Activated CD4-positive, alpha-beta memory T cell treated with anti-CD3 and anti-CD28 coated beads, Interleukin-2, amount 10 ng/mL, durations not matched to agents 7 days and 5 days (primary cell): ENCODE measurements at places on chromosomes 12 and 14. TPM values are rescaled to one million over a fixed set of nuclear protein-coding genes. Genes with fewer than 3 reads are reported as not detected.

ANKRD33 gene
- total RNA-seq: not detected

HPD gene
- total RNA-seq: not detected

MMP17 gene
- 0.48 TPM for total RNA-seq

CCNB1IP1 gene
- 39.3 TPM for total RNA-seq

GDF3 gene
- total RNA-seq: not detected

GRCh38 chr12:34399631-34400410 is 377.5 kb downstream of the ALG10 start:
- peak; percentile 6 for DNase-seq
- peaks cover 2% of the 10 kb centered on the region for H3K36me3 ChIP-seq
- H3K4me3 ChIP-seq: no peak overlapping the region
- no peak overlapping the region for H3K27ac ChIP-seq
- no peaks in the 10 kb centered on the region for H3K27me3 ChIP-seq

DNA sequence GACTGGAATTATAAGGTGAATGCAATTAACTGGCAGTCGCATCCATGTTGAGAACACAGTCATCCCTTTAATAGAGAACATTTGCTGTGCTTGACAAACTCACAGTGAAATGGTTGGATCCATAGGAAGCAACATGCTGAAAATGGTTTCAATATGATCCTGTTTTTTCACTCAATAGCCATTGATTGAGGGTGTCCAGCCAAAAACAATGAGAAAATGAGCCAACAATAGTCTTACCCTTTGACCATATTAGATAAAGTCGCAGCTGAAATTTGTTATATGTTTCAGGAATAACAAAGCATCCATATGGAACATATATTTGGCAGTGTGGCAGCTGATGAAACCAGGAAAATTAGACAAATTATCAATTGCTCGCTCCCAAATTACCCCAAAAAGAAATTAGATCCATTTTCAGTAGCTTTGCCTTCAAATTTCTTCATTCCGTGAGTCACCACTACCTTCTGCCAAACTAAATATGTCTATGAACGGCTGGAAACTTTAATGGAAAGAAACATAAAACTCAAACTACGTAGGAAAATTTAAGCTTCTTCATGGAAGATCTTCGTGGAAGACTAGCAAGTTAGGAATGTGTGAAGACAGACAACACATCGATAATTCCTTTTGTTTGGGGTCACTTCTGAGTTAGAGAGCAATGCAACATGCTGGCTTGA is 17.4 kb downstream of the IGF1 start:
- H3K36me3 ChIP-seq: no peaks in the 10 kb centered on the region
- no peak for DNase-seq
- no peak overlapping the region for H3K4me3 ChIP-seq
- no peak overlapping the region for H3K27ac ChIP-seq

DNA sequence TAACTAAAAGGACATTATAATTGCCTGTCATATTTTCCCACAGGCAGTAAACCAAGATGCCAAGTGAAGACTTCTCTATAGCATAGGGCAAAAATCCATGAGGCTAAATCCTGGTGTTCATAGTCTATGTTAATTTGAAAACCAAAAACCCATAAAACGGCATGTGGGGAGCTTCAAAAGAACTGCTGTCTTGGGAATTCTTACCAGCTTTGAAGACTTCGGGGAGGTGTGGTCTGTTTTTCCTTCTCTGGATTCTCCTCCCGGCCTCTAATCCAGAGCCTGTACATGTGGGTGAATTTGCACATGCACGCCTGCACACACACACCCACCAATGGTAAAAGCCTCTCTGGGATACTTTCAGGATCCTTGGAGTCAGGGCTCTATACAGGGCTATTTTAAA is 61.9 kb upstream of the IFNG-AS1 start:
- no peak overlapping the region for H3K27ac ChIP-seq
- H3K4me1 ChIP-seq: peaks cover 2% of the 10 kb centered on the region
- no peaks in the 10 kb centered on the region for H3K36me3 ChIP-seq

GRCh38 chr12:120181991-120182631 is 12.4 kb downstream of the GCN1 start:
- H3K4me1 ChIP-seq: peaks cover 8% of the 10 kb centered on the region
- H3K27me3 ChIP-seq: no peaks in the 10 kb centered on the region
- no peak overlapping the region for H3K27ac ChIP-seq

DNA sequence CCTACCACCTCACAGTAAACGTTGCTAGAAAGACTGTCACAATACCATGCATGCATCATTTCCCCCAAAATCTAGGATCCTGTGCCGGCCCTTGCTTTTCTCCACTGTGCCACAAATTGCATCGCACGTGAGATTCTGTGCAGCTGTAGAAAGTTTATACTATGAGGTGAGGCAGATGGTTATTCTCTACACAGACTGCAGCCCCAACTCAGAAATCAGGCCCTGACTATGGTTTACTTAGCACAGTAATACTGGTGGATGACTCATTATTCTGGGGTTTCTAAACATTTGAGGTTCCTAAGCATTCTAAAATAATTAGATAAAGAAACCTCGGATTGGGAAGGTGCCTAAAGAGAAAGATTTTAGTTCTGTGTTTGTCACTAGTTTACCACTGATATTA is 163.8 kb upstream of the CCDC198 start:
- no peak for DNase-seq
- H3K4me3 ChIP-seq: no peak overlapping the region
- H3K27ac ChIP-seq: no peak overlapping the region
- no peaks in the 10 kb centered on the region for H3K4me1 ChIP-seq
- no peaks in the 10 kb centered on the region for H3K27me3 ChIP-seq

DNA sequence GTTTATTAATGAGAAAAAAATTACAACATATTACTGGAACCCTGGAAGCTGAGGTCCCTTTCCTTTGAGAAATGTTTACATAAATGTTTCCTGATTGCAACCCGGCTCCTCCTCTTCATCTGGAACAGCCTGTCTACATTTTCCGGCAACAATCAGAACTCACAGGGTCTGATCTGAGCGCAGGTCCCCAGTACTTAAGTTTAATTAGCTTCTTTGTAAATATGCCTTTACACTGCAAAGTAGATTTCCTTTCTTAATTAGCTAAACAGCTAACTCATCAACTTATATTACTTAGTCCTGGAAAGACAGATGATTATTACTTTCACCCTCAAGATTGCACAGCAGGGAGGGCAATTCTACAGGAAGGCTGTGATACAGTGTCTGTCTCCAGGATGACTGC is 213.0 kb downstream of the MON2 start:
- DNase-seq: no peak
- no peak overlapping the region for H3K4me3 ChIP-seq
- peaks cover 19% of the 10 kb centered on the region for H3K27me3 ChIP-seq
- no peaks in the 10 kb centered on the region for H3K36me3 ChIP-seq

DNA sequence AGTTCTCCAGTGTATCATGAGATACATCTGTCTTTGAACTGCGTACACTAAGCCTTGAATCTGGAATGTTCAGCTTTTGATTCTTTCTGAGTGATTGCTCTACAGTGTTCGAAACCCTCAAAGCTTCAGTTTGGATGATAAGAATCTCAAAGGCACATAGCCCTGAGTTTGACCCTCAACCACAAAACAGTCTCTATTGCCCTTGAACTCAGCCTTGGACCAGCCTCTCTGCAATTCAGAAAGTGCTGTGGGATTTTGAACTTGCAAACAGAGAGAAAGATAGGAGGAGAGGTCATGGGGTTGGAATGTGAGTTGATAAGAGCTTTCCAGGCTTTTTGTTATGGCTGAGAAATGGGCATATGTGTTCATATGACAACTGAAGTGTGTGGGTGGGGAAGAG is 100.3 kb downstream of the MYRFL start:
- H3K4me1 ChIP-seq: peaks cover 8% of the 10 kb centered on the region
- no peak overlapping the region for H3K27ac ChIP-seq
- H3K4me3 ChIP-seq: no peak overlapping the region
- H3K36me3 ChIP-seq: no peaks in the 10 kb centered on the region
- DNase-seq: no peak

DNA sequence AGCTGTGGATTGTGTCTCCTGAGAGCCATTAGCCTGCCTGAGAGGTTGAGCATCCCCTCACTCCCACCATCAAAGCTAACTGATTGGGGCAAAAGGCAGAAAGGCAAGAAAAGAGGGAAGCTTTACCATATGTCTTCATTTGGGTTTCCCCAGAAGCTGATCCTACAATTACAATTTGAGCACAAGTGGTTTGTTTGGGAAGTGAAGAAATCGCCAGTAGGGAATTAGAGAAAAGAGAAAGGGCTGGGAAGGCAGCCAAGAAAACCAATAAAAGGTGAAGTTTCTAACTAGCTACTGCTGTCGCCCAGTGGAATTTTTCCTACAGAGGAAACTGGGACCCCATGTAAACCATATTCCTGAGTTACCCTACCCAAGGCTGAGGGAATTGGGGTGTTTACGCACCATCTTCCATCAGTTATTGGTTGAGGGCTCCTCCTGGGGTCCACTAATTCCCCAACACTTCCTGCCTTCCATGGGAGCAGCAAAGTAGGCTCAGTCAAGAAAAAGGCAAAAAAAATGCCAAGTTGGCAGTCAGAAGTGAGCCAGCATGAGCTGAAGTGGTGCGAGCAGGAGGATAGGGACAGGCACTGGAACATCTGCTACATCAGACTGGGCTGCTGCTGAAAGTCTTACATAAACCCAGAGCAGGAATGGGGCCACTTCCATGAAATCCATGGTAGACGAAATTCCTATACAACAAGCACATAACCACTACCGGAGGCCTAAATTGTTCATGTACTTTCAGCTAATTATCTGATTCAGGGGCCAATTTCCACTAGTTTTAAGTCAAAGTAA is 17.3 kb downstream of the KCNK10 start:
- H3K4me1 ChIP-seq: peaks cover 2% of the 10 kb centered on the region
- H3K27ac ChIP-seq: no peak overlapping the region
- DNase-seq: no peak
- no peak overlapping the region for H3K4me3 ChIP-seq
- H3K36me3 ChIP-seq: no peaks in the 10 kb centered on the region
- no peaks in the 10 kb centered on the region for H3K27me3 ChIP-seq

GRCh38 chr14:61712137-61712536 is 16.8 kb downstream of the HIF1A start:
- H3K4me3 ChIP-seq: no peak overlapping the region
- no peak for DNase-seq
- peaks cover 75% of the 10 kb centered on the region for H3K4me1 ChIP-seq
- no peaks in the 10 kb centered on the region for H3K27me3 ChIP-seq

GRCh38 chr14:68897559-68898155 is 81.4 kb downstream of the ACTN1 start:
- no peaks in the 10 kb centered on the region for H3K27me3 ChIP-seq
- DNase-seq: no peak
- peaks cover 10% of the 10 kb centered on the region for H3K36me3 ChIP-seq
- no peak overlapping the region for H3K27ac ChIP-seq
- H3K4me1 ChIP-seq: peaks cover 12% of the 10 kb centered on the region

GRCh38 chr14:104436047-104436591 is 143.4 kb upstream of the C14orf180 start:
- DNase-seq: peak; percentile 12
- no peaks in the 10 kb centered on the region for H3K36me3 ChIP-seq
- H3K4me3 ChIP-seq: no peak overlapping the region
- no peaks in the 10 kb centered on the region for H3K27me3 ChIP-seq

DNA sequence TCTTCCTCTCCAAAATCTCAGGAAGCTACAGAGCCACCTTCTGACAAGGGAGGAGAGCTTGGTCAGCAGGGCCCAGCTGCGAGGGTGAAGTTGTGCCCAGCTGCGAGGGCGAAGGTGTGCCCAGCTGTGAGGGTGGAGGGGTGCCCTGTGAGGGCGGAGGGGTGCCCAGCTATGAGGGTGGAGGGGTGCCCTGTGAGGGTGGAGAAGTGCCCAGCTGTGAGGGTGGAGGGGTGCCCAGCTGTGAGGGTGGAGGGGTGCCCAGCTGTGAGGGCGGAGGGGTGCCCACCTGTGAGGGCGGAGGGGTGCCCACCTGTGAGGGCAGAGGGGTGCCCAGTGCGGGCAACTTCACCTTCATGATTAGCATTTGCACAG is 20.4 kb upstream of the TTC7B start:
- peaks cover 2% of the 10 kb centered on the region for H3K27me3 ChIP-seq
- no peak overlapping the region for H3K27ac ChIP-seq
- DNase-seq: no peak
- H3K4me3 ChIP-seq: no peak overlapping the region

DNA sequence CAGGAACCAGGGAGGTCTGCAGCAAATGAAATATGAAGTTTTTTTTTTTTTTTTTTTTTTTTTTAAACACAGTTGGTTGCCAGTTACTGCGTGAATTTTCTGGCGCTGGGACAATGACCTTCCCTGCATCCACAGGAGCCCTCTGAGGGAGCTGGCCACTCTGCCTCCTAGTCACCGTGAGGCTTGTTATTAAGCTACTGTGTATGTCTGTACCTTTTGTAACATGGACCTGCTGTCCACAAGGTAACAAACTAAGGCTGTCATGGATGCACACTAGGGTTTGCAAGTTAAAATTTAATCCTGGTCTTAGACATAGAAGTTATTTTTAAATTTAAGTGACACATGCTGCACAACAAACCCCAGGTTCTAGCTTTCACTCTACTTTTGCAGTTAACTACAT is 211.0 kb downstream of the SSPN start:
- no peak for DNase-seq
- H3K4me1 ChIP-seq: no peaks in the 10 kb centered on the region
- H3K36me3 ChIP-seq: no peaks in the 10 kb centered on the region

- H3K27ac ChIP-seq: no peak overlapping the region
- no peak for DNase-seq
- no peak overlapping the region for H3K4me3 ChIP-seq
- H3K27me3 ChIP-seq: no peaks in the 10 kb centered on the region
Observed at GRCh38 chr12:131682510-131682895, 28.4 kb upstream of the SFSWAP start.

- DNase-seq: no peak
- peaks cover 17% of the 10 kb centered on the region for H3K27me3 ChIP-seq
- no peak overlapping the region for H3K27ac ChIP-seq
- H3K4me3 ChIP-seq: no peak overlapping the region
- H3K4me1 ChIP-seq: peaks cover 20% of the 10 kb centered on the region
Observed at GRCh38 chr12:49901986-49902385, 1.7 kb downstream of the FAIM2 start.

- no peak for DNase-seq
- peaks cover 52% of the 10 kb centered on the region for H3K36me3 ChIP-seq
- peak overlapping the region; percentile 73 for H3K27ac ChIP-seq
- H3K4me3 ChIP-seq: peak overlapping the region; percentile 28
Observed at GRCh38 chr12:101793401-101793800, 37.4 kb downstream of the GNPTAB start.

GRCh38 chr12:63893170-63893569 is 48.7 kb downstream of the SRGAP1 start:
- no peak overlapping the region for H3K27ac ChIP-seq
- H3K4me1 ChIP-seq: peaks cover 5% of the 10 kb centered on the region
- H3K36me3 ChIP-seq: no peaks in the 10 kb centered on the region
- peaks cover 5% of the 10 kb centered on the region for H3K27me3 ChIP-seq

DNA sequence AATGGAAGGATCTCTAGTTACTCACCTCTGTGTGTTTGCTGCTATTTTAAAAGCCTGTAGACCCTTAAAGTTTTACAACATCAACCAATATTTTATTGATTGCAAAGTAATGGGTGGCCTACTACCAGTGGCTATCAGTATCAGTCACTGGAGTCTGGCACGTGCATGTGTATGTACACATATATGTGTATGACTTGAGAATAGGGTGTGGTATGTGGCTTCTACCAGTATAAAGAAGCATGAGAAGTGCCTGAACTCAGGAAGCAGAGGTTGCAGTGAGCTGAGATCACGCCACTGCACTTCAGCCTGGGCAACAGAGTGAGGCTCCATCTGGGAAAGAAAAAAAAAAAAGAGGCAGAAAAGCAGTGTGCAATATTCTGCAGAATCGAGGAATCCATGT is 45.5 kb upstream of the GAS2L3 start:
- DNase-seq: no peak
- H3K4me1 ChIP-seq: no peaks in the 10 kb centered on the region
- H3K36me3 ChIP-seq: no peaks in the 10 kb centered on the region
- H3K27ac ChIP-seq: no peak overlapping the region
